ENCODE measurements at places on chromosomes 7 and 10.

GRCh38 chr10:34584164-34584563, 230.9 kb downstream of the PARD3 start:
- DNase-seq: no peak

DNA sequence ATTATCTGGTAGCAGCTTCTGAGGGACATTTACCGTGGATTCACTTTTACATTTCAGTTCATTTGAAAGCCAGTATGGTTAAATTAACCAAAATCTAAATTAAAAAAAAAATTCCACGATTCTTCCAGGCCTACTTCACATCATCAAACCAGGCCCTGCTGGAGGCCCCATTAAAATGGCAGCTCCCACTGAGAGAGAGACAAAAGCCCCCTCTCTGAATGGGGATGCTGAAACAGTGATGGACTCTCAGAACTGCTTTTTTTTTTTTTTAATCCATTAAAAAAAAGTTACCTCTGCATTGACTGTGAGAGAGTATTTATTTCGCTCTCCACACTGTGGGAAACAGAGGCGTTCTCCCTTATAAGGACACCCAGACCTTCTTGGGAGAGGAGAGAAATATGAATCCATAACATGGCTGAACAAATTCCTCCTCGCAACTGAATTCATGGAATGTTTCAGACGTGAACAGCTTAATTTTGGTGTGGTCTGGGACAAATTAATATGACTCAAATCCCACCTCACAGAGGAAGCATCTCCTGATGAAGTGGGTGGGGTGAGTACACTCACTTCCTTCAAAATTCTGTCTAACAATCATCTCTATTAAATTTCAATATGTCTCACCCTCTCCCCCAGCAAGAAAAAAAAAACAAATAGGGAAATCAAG, 73.5 kb downstream of the SAMD9 start:
- DNase-seq: no peak

- no peak for DNase-seq
Measured at GRCh38 chr7:135189221-135189662, 18.7 kb upstream of the CYREN start.

- no peak for DNase-seq
Measured at GRCh38 chr10:100826661-100826982, 81.2 kb downstream of the PAX2 start.

- DNase-seq: no peak
Measured at GRCh38 chr10:44379907-44380306, 5.0 kb downstream of the CXCL12 start.

- no peak for DNase-seq
Measured at GRCh38 chr7:114720725-114721124, 201.2 kb upstream of the MDFIC start.

DNA sequence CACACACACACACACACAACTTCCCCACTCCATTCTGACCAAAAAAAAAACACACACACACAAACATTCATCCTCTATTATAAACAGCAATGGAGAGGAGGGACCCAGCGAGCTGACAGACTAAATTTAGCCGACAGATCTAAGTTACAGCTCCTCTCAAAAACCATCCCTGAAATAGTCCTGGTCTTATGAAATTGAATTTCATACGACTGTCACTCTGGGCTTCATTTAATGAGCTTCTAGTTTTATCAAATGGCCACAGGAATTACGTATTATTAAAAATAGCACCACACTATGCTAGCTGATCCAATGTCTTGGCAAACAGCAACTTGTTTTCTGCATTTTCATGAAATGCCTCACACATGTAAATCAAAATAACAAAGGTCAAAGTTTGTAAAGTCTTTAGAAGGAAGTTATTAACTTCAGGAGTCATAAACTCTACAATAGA, 131.3 kb upstream of the ASAH2 start:
- DNase-seq: no peak

- DNase-seq: peak; percentile 91
Measured at GRCh38 chr10:86755740-86756510, 494 bp upstream of the BMPR1A start.

DNA sequence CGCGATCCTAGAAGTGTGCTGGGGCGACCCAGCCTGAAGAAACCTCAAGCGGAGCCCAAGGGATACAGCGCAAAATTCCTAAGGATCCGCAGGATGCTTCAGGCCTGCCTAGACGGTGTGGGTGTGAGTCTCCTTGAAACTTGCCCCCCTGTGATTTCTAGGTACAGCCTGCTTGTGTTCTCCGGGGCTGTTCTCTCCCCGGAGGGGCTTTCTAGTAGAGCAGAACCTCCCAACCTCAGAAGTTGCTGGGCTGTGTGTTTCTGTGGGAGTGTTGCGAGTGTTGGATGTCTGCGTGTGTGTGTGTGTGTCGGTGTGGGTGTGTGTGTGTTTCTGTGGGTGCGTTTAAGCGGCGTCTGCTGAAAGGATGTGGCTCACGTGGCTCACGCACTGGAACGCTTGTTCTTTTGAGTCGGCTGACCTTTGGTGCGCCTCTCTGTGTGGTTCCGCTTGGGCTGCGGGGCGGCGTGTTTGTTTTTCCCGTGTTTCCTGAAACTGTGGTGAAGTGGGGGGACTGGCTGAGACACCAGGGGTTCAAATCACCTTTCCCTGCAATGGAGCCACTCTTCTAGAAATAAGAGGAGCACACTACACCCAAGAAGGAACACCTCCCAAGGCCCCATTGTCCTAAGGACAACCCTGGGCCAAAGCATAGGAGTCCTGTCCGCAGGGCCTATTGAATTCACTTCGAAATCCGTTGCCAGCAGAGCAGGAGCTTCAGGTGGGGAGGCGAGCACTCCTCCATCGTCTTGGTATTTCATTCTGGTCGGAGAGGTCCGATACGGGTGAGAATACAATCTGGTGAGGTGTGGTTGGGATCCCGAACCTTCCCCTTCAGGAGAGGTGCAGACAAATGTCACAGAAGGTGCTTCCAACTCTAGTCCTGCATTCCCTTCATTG, 25.1 kb upstream of the ZNF273 start:
- peak; percentile 16 for DNase-seq

DNA sequence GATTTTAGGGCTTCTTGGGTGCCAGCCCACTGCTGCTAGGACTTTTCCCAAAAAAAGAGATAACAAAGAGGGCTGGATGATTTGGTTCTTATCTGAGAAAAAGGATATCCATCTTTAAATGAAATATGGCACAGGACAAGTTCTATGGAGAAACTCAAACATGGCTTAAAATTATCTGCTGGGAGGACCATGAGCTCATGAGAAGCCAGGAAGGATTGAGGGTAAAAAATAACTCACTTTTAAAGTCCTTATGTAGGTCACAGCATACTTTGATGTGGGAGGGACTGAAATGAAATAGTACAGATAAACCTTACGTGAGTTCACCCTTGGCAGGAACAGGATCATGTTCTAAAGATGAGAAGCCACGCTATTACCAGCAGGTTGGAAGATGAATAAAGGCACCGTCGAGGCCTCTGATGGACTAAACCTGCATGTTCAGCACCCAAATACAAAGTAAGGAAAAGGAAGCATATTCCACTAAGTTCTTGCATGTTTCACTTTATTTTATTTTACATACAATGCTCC, 369.2 kb upstream of the KLF6 start:
- DNase-seq: peak; percentile 48

DNA sequence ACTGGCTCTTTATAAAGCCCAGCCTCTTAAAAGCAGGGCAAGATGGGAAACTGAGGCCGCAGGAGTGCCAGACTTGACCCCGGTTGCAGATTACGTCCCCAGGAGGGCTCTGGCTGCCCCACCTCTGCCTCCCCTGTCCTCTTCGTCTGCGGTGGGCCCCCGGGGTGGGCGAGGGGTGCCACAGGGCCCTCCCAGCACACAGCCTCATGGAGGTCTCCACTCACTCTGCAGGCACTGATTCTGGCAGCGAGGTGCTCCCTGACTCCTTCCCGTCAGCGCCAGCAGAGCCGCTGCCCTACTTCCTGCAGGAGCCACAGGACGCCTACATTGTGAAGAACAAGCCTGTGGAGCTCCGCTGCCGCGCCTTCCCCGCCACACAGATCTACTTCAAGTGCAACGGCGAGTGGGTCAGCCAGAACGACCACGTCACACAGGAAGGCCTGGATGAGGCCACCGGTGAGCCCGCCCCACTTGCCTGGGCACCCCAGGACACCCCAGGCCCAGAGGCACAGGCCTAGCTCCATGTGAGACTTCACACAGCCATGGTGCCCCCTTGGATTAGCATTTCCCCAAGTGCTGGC, 39.4 kb upstream of the SLC29A3 start:
- no peak for DNase-seq

DNA sequence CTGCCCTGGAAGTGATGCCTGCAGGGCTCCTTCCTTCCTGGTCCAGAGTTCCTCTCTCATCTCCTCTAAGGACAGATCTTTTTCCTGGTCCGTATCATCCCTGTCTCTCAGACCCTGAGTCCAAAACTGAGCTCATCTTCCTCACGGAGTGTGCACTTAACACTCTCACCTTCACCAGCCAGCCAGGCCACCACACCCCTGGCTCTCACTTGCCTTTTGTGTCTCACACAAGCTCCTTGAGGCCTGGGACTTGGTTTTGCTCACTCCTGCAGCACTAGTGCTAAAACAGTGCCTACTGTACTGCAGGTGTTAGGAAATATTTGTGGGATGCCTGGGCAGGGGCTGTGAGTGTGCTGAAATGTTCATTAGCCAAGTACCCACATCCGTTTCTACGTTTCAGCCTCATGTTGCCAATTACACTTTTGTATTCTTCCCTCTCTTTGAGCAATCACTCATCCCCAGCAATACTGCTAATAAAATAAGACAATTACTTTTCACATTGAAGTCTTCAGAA, 21.4 kb upstream of the PARP12 start:
- peak; percentile 14 for DNase-seq

- DNase-seq: no peak
Measured at GRCh38 chr7:92058899-92059298, 75.4 kb downstream of the CYP51A1 start.

DNA sequence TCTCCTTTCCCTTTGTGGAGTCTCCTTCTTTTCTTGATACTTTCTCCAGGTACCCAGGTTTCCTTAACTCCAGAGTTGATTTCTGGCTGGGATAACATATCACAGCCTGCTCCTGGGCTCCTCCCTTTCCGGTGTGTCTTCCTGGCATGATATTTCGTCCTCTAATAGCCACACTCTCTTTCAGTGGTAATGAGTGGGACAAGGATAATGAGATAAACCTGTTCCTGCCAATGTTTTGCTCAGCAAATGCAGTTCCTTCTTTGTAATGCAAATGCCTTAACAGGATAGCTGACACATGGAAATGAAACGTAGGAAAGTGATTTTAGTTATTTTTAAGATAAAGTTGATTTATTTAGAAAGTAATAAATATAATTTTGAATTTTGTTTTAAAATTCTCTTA, 168.6 kb downstream of the NRP1 start:
- DNase-seq: no peak

- DNase-seq: no peak
Measured at GRCh38 chr7:42926204-42926603, 5.8 kb downstream of the PSMA2 start.

- no peak for DNase-seq
Measured at GRCh38 chr10:96306516-96306915, 2.3 kb downstream of the DNTT start.

GRCh38 chr7:37289781-37290180, 158.9 kb downstream of the ELMO1 start:
- DNase-seq: no peak

DNA sequence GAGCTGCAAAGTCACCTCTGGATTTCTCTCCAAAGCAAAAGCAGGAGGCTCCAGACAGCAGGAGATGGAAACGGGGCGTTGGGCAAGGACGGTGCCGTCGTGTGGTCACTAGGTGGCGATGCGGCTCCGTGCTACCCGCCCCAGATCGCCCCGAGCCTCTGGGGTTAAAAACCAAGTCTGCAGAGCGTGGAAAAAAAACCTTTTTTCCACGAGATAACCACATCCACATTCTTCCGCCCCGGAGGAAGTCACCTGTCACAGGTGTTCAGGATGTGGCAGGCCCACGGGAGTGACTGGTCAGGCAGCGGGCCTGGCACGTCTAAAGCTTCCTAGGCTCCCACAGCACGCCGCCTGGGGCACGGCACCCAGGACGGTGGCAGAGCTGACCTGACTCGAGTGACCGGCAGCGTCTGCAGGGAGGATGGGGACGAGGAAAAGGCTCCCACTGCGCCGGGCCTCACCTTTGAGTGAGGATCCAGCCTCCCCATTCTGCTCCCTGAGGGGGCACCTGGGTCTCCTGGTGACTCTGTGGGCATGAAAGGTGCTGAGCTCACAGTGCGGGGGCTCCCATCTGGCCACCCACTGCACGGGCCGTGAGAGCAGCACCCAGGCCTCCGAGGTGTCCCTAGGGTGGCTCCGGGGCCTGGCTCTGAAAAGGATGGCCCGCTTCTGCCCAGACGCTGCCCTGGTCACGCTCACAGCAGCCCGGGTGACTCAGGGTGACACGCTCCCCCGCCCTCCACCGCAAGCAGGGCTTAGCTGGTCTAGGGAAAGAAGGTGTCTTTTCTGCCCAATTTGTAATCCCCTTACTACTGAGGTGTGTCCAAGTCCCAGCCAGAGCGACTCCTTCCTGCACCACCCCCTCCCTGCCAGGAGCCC, 71.3 kb upstream of the TNRC18 start:
- peak; percentile 83 for DNase-seq

DNA sequence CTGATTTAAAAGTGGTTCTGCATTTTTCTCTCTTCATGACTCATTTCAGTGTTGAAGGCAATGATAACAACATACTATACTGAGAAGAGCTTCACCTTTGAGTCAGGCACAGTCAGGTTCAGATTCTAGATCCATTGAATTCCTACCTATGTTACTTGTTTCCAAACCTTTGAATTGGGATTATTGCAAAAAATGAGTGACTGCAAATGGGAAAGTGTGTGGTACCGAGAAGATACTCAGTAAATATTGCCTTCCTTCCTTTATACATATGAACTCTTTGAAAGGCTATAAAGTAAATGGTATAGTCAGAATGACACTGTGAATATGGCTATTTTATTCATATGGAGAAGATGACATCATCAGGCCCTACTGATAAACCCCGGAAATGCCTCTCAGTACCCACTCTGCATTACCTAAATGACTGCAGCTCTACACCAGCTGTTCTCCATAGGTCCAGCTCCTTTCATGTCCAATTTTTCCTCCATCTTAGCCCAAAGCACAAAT, 66.7 kb upstream of the FGL2 start:
- no peak for DNase-seq

DNA sequence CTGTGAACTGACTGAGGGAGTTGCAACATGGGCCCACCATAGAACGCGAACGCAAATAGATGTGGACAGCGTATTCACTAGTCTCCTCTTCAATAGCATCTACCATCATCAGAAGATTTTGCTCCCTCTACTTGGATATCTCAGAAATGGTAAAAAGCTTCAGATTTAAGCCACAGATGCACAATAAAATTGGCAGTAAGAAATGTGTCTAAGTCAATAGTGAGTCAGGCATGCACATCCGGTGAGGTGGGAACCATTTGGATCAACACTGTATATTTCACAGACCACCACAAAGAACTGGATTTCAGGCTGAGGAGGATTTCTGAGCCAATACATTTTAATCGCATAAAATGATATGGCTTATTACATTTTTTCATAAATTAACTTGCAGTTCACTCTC, 111.5 kb upstream of the ADAM12 start:
- no peak for DNase-seq

- no peak for DNase-seq
Measured at GRCh38 chr10:53135213-53135896, 362.8 kb upstream of the MBL2 start.

- peak; percentile 76 for DNase-seq
Measured at GRCh38 chr10:135132-135600, at the start of gene ZMYND11. TSS of gene ZMYND11 (plus strand) at chr10:135455. CDS start at chr10:180013, 44,558 bp downstream.

Data from CD4-positive, alpha-beta T cell treated with Interleukin-10 for 1 hour (primary cell).